ENCODE measurements at places on chromosomes 6 and 20. TPM values are rescaled to one million over a fixed set of nuclear protein-coding genes. Genes with fewer than 3 reads are reported as not detected.

Gene SDCBP2
- polyA plus RNA-seq: 3.7 TPM

Gene RHAG
- polyA plus RNA-seq: not detected

- no peak for DNase-seq
These were observed 13.4 kb upstream of the SERPINB1 start for GRCh38 chr6:2855061-2855519.

GRCh38 chr6:139296927-139297326, 5.1 kb upstream of the TXLNB start:
- DNase-seq: no peak

- DNase-seq: no peak
These were observed 31.8 kb downstream of the KCNK5 start for GRCh38 chr6:39197521-39197920.

DNA sequence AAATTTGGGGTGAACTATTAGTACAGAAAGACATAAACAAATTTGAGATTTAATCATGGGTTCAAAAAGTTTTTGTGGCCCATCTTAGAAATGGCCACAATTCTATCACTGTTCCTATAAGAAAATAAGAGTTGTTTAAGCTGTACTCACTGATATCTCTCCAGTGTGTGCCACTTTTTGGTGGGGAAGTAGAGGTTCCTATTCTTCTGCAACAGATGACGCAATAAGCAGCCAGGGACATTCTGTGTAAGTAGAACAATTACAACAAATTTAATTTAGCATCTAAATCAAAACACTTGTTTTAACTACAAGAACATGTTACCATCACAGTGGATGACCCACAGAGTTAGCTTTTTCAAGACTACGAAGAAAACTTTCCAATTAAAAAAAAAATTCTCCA, 9.9 kb downstream of the SERAC1 start:
- no peak for DNase-seq

DNA sequence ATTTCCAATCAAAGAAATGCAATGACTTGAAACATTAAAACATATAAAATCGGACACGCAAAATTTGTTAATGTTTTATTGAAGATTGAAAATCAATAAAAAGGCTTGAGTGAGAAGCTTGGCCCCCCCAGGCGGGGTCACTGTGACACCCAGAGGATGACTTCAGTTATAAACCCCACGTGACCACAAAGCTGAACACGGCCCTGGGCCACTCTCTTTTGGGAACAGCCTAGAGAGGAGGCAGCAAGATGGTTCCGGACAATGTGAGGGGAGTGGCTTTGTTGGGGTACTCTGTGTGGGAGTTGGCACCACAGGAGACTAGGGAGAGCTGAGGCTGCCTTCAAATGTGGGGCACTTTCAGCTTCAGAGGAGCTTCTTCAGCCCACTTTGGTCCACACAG, 172.5 kb downstream of the LRFN2 start:
- DNase-seq: no peak

GRCh38 chr6:10410207-10411050, 4.4 kb downstream of the TFAP2A start:
- no peak for DNase-seq

- DNase-seq: no peak
These were observed 108.7 kb downstream of the GPX5 start for GRCh38 chr6:28634411-28634760.

GRCh38 chr6:117530467-117531242, 48.2 kb downstream of the DCBLD1 start:
- DNase-seq: no peak

DNA sequence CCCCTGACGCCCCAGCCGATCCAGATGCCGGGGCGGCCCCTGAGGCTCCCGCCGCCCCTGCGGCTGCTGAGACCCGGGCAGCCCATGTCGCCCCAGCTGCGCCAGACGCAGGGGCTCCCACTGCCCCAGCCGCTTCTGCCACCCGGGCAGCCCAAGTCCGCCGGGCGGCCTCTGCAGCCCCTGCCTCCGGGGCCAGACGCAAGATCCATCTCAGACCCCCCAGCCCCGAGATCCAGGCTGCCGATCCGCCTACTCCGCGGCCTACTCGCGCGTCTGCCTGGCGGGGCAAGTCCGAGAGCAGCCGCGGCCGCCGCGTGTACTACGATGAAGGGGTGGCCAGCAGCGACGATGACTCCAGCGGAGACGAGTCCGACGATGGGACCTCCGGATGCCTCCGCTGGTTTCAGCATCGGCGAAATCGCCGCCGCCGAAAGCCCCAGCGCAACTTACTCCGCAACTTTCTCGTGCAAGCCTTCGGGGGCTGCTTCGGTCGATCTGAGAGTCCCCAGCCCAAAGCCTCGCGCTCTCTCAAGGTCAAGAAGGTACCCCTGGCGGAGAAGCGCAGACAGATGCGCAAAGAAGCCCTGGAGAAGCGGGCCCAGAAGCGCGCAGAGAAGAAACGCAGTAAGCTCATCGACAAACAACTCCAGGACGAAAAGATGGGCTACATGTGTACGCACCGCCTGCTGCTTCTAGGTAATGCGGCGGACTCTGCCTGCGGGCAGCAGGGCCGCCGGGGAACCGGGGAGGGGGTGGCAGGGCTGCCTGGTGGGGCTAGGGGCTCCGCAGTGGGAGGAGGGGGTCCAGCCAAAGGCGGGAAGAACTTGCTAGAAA, 2.3 kb downstream of the GNAS start:
- no peak for DNase-seq

GRCh38 chr6:116975600-116975999, 98.6 kb downstream of the RFX6 start:
- no peak for DNase-seq
